Activated T-helper 17 cell treated with anti-CD3 and anti-CD28 coated beads, Interleukin-2, amount 50 U/mL, for 72 hours (primary cell): ENCODE measurements at places on chromosomes 6 and 20. TPM values are rescaled to one million over a fixed set of nuclear protein-coding genes. Genes with fewer than 3 reads are reported as not detected.
A peak's percentile ranks its signal among the peaks of the same experiment; 100 is the strongest.

DNA sequence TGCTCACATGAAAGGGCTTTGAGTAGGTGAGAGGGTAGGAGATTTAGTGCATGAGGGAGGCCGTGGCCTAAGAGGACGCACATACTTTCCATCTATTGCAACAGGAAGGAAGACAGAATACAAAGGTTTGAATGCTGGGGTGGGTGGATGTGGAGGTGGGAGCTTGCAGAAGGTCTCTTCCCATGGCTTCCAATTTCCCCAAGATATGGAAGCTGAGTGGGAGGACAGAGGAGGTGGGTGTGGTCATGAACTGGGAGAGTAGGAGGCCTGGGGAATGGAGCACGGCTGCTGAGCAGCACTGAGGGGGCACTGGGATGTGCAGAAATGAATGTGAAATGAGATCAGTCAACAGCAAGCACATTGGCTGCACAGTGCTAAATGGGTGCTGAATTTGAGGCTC, 70.3 kb downstream of the SCML4 start:
- ATAC-seq, result peak; percentile 56

GRM1 gene
- 0.04 TPM for total RNA-seq

RAD21L1 gene
- total RNA-seq, result not detected

- ATAC-seq, result peak; percentile 76
These were observed 148.3 kb upstream of the RPS6KA2 start for GRCh38 chr6:166775180-166775922.

- ATAC-seq, result peak; percentile 39
These were observed 4.9 kb downstream of the SCML4 start for GRCh38 chr6:107819217-107819616.

DNA sequence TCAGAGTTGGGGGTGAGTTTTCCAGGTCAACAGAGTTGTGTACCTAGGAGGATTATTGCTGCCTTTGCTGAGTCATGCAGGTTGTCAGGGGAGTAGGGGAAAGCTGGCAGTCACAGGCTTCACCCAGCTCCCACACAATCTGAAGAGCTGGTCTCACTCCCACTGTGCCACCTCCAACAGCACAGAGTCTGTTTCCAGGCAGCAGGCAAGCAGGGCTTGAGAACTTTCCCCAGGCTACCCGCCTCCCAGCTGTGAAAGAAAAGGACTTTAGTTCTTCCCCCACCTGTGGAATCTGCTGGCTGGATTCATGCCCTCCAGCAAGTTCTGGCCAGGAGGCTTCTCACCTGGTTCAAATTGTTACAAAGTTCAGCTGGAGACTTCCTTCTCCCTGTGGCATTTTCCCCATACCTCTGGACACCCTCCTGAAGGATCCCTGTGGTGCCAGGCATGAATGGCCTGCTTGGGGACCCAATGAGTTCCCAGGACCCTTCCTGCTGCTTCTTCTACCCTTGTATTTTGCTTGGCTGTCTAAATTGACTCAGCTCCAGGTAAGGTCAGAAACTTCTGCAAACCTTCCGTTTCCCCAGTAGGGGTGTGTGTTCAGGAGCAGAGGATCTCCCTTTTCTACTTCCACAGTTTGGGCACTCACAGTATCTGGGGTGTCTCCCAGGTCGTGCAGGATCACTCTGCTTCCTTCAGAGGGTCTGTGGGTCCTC, 378.1 kb upstream of the MAN1A1 start:
- ATAC-seq, result no peak

LAMA2 gene
- 0.40 TPM for total RNA-seq

DNA sequence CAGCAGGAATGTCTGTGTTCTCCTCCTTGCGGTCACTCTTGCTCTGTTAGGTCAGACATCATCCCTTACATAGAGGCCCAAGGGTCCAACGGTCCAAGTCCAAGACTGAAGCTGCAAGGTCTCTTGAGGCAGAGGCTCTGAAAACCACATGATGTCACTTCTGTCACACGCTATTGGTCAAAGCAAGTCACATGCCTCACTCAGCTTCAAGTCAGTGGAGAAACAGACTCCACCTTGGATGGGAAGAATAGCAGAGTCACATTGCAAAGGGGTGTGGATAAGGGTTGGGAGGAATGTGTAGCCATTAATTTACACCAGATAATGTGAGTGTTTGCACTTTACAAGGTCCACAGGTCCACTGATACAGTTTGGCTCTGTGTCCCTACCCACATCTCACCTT, 17.5 kb downstream of the SLC52A3 start:
- ATAC-seq, result no peak

GRCh38 chr6:11427723-11428245, 109.8 kb upstream of the TMEM170B start:
- no peak for ATAC-seq

- peak; percentile 41 for ATAC-seq
These were observed 24.0 kb downstream of the FGD2 start for GRCh38 chr6:37029249-37029971.

LY6G6C gene
- not detected for total RNA-seq
